RPMI8226 (cell line): ENCODE measurements at places on chromosomes 1 and 21.

GRCh38 chr1:225484657-225485214 lies 56.9 kb upstream of the LBR start:
- no peak for DNase-seq

GRCh38 chr1:43430831-43431230 lies 22.9 kb downstream of the HYI start:
- no peak for DNase-seq

GRCh38 chr1:223393275-223394214 lies at the start of gene CCDC185:
Gene CCDC185, plus strand, starts transcription at chr1:223393415. Its CDS starts 61 bp downstream, at chr1:223393476.
- DNase-seq, result no peak

GRCh38 chr1:183209533-183210158 lies 23.6 kb downstream of the LAMC2 start:
- peak; percentile 17 for DNase-seq

DNA sequence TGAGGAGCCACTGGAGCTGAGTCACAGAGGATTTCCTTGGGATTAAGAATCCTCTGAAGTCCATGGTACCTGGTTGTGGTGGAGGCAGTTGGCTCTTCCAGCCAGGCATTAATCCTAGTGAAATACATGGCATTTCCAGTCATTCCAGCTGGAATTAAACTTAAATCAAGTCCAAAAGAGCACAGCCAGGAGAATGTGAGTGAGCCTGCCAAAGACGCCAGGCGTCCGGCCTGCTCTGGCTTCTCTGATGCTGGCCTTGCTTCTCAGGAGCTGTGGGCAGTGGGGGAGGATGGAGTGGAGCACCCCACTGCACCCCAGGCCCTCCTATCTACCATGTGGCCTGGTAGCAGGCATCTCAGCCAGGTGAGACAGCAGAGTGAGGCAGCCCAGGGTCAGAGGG lies 23.4 kb upstream of the TENT5C start:
- no peak for DNase-seq

DNA sequence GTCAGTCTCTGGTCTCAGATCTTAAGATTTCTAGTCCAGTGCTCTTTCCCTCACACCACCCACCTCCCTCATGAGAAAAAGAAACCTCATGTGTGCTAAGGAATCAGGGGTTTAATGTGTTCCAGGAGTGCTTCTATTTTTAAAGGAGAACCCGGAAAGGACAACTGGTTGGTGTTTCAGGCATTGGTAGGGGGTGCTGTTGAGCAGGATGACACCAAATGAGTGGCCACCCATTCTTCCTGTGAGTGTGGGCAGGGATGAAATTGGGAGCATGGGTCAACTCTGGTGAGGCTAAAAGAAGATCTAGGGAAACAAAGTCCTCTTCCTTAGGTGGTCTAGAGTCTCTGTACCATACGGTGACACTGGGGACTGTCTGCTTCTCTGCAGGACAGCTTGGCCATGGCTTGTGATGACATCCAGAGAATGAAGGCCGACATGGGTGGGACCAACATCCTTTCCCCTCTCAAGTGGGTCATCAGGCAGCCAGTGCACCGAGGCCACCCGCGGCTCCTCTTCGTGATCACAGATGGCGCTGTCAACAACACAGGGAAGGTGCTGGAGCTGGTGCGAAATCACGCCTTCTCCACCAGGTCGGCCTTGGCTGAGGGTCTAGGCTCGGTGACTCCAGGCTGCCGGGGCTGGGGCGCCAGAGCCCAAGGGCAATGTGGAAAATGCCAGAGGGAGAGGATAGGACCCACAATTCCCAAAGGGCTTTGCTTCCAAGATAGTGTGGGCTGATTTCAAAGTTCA lies 39.3 kb downstream of the VWA5B1 start:
- DNase-seq, result no peak

DNA sequence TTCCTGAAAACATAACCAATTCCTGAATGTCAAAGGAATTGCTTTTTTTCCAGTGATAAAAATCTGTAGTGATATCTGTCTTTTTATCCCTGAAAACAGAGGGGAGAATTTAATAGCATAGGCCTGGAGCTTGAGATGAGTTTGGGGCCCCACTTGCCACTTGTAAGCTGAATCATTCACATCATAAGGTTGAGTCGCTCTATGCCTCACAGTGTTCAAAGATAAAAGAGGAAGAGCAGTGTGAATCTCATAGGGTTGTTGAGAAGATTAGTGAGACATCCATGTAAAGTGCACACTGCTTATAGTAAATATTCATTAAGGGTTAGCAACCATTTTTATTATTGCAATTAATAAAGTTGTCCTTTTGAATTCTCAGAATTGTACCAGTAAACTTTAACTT lies 271.3 kb downstream of the DNM3 start:
- DNase-seq, result no peak

- DNase-seq, result no peak
These were observed 17.3 kb downstream of the LTN1 start for GRCh38 chr21:28975397-28975796.

- DNase-seq, result no peak
These were observed 51.1 kb downstream of the KCNJ6 start for GRCh38 chr21:37865156-37865555.

- peak; percentile 99 for DNase-seq
These were observed 977 bp upstream of the C1orf174 start for GRCh38 chr1:3900969-3901529.

- DNase-seq, result no peak
These were observed 78.7 kb downstream of the IFI44 start for GRCh38 chr1:78728359-78728758.

DNA sequence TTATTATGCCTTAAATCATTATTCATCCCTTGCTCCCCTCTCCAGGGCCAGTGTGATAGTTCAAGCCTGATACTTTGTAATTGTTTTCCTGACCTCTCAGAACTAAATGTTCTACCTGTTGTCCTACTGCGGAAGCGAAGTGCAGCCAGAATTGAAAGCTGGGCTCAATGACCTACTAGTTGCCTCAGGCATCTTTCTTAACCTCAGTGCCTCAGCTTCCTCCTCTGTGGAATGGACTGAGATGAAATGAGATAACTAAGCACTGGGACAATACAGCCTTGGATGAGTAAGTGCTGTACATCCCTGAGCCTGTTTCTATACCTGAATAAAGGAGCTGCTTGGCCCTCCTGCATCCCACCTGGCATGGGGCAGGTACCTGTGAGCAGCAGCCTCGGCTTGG lies 26.4 kb downstream of the COL16A1 start:
- no peak for DNase-seq

- no peak for DNase-seq
These were observed 115.1 kb downstream of the PLXNA2 start for GRCh38 chr1:208129060-208129459.

DNA sequence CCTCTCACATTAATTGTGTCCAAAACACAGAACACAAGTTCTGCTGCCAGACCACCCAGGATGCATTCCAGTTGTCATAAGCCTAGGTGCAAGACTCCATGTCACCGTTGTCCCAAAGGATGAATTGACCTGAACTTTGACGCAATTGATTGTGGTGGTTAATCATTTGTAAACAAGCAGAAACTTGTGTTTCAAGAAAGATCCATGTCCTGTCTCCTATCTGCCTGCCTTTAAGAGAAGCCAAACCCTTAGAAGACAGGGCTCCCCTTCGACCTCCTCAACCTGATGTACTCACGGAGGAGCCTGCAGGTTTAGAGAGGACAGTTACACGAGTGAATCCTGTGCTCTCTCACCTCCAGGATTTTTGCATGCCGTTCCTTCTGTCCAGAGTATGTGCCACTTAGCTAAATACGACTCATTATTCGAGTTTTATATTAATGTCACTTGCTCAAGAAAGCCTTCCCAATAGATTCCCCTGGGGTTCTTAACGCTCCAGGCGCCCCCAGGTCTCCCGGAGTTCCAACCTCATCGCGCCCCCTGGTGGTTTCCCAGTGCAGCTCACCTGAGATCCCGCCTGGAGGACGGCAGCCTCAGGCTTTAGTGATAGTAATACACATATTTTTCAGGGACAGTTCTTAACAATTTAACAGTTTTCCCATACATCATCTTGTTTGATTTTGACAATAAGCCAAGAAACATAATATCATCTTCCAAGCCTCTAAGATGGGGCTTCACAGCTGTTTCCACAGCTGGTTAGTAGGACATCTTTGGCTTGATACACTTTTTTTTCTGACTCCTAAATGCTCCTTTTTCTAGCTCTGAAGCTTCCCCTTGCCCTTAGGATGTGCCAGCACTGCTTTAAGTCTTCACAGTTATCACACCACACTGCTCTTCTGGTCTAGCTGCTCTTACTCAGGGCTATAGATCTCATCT lies 2.4 kb upstream of the C8B start:
- peak; percentile 23 for DNase-seq

- peak; percentile 70 for DNase-seq
These were observed 10.7 kb downstream of the MACF1 start for GRCh38 chr1:39214998-39215873.

GRCh38 chr1:38848071-38848470 lies 11.5 kb downstream of the RRAGC start:
- no peak for DNase-seq

GRCh38 chr21:34582506-34583150 lies 32.3 kb downstream of the RCAN1 start:
- DNase-seq, result peak; percentile 9

GRCh38 chr1:52323731-52324130 lies 42.3 kb downstream of the CC2D1B start:
- no peak for DNase-seq

DNA sequence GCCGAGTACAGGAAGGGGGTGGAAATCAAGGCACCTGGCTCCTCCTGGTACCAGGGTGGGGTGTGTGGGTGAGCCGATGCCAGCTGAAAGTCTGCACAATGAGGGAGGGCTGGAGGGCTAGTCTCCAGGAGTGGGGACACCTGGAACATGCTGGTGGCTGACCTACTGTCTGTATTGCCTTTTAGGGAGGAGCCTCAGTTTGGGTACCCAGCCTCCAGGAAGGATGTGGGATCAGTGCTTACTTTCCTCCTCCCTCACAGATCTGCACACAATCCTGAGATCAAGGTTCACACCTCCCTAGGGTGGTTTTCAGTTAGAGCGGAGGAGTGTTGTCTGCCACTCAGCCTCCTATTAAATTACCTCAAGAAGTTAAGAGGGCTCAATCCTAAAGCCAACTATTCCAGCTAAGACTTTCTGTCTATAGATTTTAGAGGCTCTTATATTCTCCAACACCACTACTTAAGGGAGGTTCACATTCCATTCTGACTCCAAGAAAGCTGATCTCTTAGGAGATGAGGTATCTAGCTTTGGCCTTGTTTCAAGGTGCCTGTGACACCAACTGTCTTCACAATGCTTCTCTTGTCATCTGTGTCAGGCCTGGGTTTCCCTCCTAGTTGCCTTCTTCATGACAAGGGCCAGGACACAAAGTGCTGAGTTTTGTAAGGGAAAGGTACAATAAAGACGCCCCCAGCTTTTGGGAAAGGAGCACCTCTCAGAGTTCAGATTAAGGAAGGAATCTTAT lies 15.7 kb downstream of the SSR2 start:
- DNase-seq, result no peak

DNA sequence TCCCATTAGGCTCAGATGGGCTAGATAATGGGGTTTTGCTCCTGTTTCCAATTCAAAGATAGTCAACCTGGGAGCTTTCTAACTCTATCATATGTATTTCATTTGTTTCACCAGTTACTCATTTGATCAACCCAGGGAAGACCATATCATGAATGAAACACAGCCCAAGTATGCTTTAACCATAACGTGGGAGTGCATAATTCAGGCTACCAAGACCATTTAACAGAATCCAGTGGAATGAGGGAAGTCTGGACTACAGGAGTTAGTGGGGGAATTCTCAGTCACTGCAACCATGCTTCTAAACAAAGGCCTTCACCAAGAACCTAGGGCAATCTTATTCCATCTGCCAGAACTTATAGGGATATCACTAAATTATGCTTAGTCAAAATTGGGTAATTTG lies 15.0 kb upstream of the SLC16A1 start:
- DNase-seq, result no peak

DNA sequence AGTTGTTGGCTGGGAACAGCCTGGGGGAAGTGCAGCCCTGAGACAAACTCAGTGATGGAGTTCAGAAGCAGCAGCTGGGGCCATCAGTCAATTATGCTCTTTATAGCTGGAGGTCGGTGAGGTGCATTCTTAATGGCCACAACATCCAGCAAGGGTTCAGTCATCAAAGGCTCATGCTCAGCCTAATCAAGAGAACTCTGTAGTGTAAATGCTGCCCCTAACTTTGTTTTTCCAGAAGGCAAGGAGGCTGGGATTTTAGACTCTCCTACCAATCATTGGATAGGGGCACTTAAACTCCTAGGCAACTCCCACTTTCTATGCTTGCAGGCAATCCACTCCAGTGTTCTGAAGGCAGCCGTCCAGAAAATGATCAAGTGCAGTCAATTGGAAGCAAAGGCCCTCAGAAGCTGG lies 15.0 kb upstream of the RGS4 start:
- no peak for DNase-seq

GRCh38 chr1:119582801-119583200 lies 65.3 kb downstream of the ZNF697 start:
- DNase-seq, result peak; percentile 19

DNA sequence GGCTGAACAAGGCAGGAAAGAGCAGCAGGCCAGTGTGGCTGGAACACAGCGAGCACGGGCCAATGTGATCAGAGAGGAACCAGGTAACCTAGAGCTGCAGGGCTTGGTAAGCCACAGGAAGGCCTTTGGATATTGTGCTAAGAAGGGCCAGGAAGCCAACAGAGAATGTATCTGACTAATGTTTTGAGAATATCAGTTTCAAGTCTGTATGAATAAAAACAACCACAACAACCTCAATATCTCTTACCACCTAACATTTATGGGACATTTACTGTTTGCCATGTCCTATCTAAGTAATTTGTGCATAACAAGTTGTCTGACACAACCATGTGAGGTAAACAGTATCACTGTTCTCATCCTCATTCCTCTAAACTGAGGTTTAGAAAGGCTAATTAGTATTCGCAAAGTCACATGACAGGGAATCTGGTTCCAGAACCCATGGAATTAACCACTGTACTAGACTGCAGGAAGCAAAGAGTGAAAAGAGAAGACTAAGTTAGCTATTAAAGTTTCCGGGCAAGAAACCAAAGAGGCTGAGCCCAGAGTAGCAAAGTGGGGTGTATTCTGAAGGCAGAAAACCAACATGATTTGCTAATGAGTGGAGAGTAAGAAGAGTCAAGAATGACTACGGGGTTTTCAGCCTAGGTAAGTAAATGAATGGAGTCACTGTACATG lies 38.9 kb downstream of the SPRTN start:
- no peak for DNase-seq

DNA sequence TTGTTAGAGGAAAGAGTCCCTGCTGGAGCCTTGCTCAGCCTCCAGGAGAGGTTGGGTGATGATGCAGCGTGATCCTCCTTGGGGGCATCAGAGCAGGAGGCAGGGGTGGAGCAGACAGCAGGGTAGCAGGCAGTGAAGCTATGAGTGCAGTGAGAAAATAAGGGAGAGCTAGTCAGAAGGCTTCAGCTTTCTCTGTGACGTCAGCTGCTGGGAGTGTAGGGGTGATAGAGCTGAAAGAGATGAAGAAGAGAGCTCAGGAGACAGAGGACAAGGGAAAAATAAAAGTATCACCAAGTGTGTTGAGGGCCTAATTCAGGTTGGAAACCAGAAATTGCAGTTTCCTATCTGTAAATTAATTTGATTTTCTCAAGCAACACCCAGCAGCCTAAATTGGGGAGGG lies 2.2 kb upstream of the ADAM30 start:
- no peak for DNase-seq
